ENCODE measurements at places on chromosomes 13 and 19. TPM values are rescaled to one million over a fixed set of nuclear protein-coding genes. Genes with fewer than 3 reads are reported as not detected.

LAIR1 gene
- total RNA-seq: 63.8 TPM

KIR2DL3 gene
- total RNA-seq: not detected

KRTDAP gene
- not detected for total RNA-seq

CADM4 gene
- total RNA-seq: 1.4 TPM

ZNF540 gene
- total RNA-seq: 1.8 TPM

AMER2 gene
- total RNA-seq: 0.03 TPM

PIN1 gene
- total RNA-seq: 52.0 TPM

DNA sequence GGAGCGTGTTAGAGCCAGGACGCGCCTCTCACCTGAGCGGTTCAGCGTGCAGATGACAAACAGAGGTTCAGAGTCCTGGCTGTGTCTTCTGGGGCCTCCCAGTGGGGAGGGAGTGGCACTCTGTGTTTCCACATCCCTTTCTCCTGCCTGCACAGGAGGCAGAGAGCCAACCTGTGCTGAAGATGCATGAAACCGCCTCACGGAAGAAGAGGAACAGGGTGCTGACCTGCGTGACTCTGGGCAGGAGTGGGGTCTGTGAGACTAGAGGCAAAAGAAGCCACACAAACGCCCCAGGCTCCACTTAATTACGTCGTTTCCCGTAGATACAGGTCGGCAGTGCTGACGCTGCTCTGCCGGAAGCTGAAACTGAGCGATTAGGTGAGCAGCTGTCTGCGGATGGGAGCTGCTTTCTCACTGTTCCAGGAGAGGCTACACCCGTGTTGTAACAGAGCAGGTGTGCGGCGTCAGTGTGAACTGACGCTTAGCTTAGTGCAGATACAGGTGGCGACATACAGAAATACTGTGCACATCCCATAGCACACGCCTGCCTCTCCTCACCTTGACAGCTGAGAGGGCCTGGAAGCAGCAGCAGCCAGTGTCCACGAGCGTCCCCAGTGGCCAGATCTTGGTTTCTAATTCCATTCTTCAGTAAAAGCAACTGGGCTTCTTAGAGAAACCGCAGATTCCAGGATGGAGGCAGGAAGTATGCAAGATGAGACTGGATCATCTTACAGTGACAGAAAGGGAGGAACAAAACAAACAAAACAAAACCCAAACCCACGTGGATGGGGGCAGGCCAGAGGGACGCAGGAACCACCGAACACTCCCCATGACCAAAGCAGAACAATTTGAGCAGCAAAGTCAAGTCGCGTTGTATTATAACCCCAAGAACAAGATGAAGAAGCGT is 37.7 kb upstream of the MCF2L start:
- no peak for DNase-seq

DNA sequence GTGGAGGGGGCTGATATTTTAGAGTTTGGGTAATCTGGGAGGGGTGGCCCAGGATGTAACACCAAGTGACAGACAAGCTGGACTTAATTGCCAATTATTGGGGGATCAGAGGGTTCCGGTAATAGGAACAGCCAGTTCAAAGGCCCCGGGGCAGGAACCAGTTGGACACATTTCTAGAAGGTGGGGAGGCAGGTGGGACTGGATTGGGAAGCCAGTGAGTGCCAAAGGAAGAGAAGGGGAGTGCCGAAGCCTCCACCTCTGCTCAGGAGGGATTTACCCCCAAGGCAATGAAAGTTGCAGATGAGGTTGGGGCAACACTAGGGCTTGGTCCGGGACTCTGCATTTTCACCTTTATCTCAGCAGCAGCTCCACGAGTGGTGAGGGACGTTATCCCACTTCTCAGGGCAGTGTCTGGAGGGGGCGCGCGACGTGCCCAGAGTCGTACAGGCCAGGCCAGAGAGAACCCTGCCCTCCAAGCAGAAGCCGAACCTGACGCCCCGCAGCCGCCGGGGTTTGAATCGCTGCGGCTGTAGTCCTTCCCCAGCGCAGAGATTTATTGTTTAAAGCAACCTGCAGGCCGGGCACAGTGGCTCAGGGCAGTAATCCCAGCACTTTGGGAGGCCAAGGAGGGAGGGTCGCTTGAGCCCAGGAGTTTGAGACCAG is 5.7 kb upstream of the JUND start:
- DNase-seq: no peak

DNA sequence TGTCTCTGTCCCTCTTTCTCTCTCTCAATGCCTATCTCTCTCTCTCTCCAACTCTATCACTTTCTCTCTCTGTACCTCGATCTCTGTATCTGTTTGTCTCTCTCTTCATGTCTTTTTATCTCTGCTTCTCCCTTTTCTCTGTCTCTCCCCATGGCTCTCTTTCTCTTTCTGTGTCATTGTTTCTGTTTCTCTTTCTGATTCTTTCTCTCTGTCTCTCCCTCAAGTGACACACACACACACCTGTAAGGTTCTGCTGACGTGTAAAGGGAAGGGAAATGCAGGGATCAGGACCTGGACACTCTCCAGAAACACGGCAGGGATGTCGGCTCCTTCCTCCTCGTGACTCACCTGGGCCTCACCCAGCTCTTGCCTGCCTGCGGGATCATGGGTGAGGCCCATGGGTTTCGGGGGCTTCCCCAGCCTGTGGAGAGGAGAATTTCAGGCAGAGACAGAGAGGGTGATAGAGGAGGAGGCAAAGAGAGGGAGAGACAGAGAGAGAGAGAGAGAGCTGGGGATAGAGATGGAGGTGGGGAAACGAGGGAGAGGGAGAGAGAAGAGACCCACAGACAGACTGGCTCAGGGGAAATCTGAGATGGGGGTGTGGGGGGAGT is 5.4 kb upstream of the PLAUR start:
- no peak for DNase-seq

- DNase-seq: no peak
These were observed 111.9 kb downstream of the COL4A2 start for GRCh38 chr13:110418944-110419343.

DNA sequence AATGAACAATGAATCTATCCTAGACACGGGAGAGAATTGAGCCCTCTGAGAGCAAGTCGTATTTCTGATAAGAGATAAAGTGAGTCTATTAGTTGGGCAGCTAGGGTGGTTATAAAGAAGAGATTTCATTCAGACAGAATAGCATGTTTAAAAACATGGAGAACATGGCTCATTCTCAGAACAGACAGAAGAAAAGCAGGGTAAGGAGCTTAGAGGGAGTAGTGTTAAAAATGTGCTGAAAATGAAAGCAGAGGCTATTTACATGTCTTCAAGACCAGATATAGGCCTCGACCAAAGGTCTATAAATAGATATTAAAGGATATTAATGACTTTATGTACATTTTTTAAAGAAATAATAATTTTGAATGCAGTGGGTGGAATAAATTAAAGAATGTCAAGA is 149.5 kb downstream of the SLITRK1 start:
- DNase-seq: no peak

DNA sequence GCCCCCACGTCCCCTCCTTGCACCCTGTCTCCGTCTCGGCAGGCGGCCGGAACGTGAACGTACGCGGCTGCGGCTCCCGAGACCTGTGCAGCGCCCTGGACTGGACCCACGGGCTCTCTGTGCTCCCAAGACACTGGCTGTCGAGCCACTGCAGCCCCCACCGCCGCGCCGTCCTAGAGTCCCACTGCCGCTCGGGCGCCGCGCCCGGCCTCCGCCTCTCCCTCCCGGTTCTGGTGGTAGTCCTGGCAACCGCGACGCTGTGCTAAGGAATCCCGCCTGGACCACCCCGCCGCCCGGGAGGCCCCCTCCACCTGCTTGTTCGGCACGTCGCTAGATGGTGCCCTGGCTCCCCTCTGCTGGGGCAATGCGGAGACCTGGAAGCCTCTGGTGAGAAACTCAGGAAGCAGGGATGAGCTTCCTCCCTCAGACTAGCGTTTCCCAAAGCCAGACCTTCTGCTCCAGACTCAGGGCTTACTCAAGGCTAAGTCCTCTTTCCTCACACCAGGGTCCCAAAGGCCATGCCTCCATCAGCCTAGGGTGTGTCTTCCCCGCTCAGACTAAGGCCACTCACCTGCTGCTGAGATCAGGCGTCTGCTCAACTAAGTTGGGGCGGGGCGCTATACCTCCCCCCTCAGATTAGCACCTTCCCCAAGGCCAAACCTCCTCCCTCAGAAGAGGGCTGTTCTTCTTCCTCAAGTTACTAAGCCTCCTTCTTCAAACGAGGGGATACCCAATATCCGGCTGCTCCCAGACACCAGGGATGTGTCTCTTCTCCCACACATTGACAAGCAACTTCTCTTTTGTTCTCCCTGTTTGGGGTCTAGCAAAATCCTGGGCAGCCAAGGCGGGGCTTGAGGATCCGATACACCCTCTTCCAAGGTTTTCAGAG is 16.1 kb upstream of the IRGC start:
- DNase-seq: no peak

DNA sequence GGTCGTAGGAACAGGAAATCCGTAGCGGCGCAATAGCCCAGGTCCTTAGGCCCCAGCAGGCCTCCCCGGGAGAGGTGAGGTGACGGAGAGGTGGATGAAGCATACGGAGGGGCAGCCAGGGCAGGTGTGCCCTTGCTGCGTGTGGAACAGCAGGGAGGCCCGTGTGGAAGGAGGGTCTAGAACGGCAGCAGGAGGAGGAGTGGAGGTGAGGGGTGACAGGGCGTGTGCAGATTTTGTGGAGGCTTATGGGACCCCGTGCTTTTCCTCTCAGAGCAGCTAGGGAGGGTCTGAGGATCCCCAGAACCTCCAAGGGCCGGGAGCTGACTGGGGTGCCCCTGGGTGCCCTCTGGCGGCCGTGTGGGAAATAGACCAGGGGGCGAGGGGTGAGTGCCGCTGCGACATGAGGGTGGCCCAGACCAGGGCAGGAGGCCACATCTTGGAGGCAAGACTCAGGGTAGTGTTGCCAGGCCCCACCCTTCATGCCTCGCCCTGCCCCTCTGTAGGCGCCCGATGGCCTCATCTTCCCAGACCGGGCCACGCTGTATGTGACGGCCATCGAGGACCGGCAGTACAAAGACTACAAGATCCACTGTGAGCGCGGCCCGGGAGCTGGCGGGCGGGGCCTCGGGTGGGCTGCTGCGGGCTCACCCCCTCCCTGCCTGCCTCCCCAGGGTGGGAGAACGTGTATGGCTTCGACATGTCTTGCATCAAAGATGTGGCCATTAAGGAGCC is 5.0 kb upstream of the ADM5 start:
- no peak for DNase-seq

GRCh38 chr13:108352599-108352998 is 83.1 kb downstream of the TNFSF13B start:
- no peak for DNase-seq

DNA sequence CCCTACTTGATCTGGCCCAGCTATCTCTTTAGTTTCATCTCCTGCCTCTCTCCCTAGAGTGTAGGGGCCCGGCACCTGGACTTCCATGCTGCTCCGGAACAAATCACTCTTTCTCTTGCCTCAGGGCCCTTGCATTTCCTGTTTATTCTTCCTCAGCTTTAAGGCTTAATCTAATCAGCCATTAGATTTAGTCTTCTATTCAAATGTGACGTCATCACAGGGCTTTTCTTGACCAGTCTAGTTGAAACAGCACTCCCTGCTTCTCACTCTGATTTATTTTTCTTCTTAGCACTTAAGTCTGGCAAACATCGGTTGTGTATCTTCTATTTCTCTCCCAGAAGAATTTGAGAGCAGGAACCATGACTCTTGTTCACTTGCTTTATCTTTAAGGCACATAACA is 564.1 kb downstream of the EFNB2 start:
- DNase-seq: no peak

GRCh38 chr19:14345116-14345763 is 36.0 kb upstream of the ADGRE5 start:
- no peak for DNase-seq

- DNase-seq: no peak
These were observed 196.4 kb downstream of the SPRY2 start for GRCh38 chr13:80144493-80144892.

- DNase-seq: no peak
These were observed 22.9 kb downstream of the LRCH1 start for GRCh38 chr13:46575818-46576221.

DNA sequence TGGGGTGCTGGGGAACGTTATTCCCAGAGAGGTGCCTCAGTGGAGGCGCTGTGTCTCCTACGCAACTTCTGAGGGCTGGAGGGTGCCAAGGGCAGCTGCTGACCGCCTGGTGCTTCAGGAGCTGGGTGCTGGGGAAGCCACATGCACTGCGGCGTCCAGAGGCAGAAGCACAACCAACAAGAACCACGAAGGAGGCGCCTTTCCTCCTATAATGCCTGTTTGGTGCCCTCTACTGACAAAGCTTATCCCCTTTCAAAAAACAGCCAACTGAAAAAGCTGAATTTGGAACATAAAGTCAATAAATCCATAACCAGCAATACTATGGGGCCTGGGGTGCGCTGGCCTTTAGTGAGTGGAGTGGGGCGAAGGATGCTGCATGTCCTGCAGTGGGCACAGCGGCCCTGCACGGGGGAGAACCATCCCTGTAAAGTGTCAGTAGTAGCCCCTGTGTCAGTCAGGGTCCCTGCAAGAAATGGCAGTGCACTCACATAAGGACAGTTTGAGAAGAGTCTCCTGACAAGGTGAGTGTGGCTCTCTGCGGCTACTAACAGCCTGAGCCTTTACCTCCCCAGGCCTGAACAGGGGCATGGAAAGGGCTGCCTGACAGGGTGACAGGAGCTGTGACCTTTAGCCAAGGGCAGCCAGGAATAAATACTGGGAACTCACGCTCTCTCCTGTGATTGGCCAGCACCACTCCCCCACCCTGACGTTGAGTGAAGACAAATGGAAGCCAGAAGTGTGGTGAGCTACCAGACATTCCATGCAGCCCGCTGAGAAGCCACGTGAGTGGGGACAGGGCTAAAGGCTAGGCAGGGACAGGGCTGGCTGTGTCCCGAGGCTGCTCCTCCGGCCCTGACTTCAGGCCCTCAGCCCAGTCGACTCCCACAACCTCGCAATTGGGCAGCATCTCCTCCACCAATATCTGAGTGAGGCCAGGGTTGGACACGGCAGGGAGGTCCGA is 4.5 kb upstream of the B3GNT8 start:
- no peak for DNase-seq

DNA sequence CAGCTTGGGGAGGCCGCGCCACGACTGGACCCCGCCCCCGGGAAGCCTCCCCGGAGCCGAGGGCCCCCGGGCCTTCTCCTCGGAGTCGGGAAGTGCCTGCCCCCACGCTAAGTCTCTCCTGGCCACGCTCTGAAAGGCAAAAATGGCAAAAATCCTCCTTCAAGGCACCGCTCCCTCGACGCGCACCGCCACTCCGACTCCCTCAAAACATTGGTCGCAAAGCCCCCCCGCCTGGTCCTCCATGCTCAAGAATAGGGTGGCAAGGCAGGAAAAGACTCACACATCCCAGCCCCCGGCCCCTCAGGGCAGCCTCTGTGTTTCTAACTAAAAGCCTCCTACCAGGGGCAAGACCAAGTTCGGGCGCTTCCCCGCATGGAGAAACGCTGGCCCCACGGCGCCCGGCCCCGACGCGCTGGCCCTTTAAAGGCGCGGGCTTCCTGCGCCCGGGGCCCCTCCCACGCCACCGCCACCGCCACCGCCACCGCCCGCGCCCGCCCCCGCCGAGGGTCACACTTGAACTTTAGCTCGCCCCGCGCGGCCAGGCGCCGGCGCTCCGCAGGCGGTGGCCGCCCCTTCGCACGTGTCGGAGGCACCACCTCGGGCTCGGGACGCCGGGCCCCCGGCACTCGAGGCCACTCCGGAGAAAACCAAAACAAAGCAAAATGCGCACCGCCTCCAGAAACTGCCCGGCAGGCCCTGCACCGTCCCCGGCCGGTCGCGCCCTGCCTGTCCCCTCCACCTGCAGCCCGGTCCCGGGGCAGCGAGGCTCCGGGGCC is 1.9 kb downstream of the FOXO1 start:
- DNase-seq: peak; percentile 94

GRCh38 chr13:90374168-90374567 is 973.3 kb upstream of the MIR17HG start:
- DNase-seq: no peak

GRCh38 chr19:56663931-56664500 is 7.5 kb downstream of the ZNF835 start:
- DNase-seq: peak; percentile 78

- no peak for DNase-seq
These were observed 372.7 kb downstream of the ENOX1 start for GRCh38 chr13:43414111-43414510.

Measured in mesenteric fat pad (tissue), 1 donor.